ENCODE measurements at places on chromosomes 1 and 21.

GRCh38 chr1:15584489-15585363 is at the start of gene AGMAT:
AGMAT (minus strand) TSS chr1:15585051; CDS start chr1:15584967, 84 bp downstream.
- DNase-seq, result peak; percentile 76

DNA sequence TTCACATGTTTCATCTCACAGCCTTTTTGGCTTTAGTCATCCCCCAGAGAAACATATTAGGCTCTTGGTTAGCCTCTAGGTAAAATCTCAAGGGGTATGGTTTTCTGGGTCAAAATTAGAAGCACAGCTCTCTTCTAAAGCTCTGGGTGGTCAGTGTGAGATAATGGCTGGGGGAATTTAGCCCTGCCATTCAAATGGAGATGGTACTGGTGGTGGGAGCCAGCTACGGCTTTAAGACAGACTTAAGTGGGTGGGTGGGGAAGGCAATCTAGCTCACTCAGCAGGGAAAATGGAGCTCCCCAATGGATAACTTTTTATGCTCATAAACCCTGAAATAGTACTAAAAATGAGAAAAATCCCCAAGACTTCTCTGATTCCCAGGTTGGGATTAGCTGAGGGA is 5.7 kb downstream of the TEX38 start:
- no peak for DNase-seq

GRCh38 chr1:17723684-17724083 is 31.4 kb upstream of the ACTL8 start:
- DNase-seq, result no peak

- DNase-seq, result no peak
Observed at GRCh38 chr1:205008896-205009295, 34.1 kb upstream of the CNTN2 start.

- DNase-seq, result no peak
Observed at GRCh38 chr1:16172964-16173446, 17.1 kb upstream of the EPHA2 start.

- DNase-seq, result no peak
Observed at GRCh38 chr21:20507783-20508182, 490.4 kb upstream of the NCAM2 start.

DNA sequence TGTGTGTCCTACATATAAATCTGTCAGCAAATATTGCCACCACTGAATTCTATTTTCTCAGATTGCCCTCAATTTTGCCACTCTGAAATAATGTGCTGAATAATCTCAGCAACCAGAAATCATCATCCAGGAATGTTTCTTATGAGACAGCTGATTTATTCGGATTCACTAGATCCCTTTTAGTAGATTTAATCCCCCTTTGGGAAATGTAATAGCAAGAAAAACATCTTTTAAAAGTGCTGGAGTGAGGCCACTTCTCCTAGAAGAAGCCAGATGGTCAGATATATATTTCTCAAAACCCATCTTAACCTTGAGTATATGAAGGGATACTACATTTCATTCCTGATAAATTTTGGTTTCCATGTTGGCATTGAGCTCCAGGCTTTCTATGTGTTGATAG is 327.7 kb downstream of the SMYD3 start:
- DNase-seq, result no peak

DNA sequence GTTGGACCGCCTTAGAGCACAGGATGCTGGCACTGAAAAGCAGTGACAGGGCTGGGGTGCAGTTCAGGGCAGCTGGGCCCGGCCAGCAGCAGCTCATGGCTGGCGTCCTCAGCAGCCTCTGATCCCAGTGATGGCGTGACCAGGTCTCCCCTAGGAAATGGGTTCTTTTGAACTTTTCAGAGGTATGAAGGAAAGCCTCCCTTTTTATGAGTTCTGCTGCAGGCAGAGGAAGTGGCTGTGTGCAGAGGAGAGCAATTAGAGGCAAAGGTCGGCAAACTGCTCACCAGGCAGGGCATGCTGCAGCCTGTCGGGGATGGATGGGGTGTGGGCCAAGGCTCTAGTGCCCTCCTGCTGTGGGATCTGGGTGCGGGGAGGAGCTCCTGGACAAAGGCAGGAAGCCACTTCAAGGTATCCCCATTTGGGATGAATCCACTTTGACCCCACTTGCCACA is 45.6 kb upstream of the RAB4A start:
- DNase-seq, result no peak

DNA sequence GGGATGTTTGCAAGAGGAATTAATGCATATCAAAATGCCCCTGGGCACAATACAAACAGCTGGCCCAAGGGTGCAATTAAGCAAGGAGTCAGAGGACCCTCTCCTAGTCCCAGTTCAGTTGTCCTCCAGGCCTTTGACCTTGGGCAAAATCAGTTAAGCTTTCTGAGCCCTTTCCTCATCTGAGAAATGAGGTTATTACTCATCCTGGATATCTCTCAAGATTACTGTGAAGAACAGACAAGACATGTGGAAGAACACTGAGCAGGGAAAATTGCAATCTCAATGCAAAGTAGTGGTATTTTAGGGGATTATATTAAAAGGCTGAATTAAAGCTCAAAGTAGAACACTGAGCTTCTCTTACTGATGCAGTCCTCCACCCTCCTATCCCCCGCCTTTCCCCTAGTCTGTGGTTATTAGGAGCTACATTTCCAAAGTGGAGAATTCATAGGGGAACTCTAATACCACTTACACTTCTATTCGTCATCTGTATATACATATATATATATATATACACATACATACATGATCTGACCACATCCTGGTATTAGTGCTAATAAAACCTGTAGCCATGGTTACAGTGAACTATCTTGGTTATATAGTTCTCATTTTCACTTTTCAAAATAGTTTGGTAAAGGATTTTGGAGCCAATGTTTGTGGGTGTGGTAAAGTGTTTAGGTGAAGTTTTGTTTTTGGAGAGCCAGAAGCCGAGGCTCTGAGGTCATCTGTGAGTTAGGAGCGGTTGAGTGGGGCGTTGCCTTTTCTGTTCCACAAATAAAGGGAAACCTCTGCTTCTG is 18.1 kb downstream of the KIAA0040 start:
- DNase-seq, result no peak

DNA sequence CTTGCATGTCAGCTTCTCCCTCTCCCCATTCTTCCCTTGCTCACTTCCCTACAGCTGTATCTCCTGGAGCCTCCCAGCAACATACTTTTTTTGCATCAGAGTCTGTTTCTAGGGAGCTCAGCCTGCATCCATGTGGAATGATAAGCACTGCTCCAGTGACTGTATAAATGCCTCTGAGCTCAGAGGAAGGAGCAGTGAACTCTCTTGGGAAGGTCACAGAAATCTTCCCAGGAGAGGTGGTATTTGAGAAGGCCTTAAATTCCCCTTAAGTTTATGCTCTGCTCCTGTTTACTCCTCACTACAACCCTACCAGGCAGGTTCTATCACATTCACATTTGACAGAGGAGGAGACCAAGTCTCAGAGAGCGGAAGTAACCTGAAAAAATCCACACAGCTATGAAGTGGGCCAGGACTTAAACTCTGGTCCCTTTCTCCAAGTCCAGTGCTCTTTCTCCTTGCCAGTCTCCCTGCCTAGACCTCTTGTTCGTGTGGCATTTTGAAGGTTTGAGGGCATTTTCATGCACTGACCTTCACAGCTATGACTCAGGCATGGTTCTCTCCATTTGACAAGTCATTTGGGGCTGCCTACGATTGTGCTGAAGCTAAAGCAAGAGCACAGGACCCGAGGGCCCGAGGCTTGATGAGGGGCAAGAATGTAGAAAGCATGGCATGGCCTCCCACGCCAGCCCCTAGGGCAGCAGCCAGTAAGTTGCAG is 5.6 kb upstream of the UBXN10 start:
- DNase-seq, result no peak

DNA sequence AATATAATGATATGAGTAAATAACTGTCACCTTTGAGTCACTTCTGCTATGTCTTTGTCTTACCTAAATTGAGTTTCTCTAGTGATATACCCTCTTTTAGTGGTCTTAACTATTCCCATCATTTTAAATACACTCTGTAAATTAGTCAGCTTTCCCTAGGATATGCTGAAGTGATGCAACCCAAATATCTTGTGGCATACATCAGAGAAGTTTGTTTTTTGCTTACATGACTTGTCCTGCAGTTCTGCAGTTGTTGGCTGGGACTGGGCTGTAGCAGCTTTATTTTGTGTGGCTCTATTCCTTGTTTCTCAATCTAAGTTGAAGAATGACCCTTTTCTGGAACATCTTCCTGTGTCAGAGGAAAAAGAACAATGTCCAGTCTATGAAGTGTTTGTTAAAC is 76.4 kb downstream of the TTC3 start:
- no peak for DNase-seq

- DNase-seq, result no peak
Observed at GRCh38 chr1:99537886-99538617, 107.9 kb upstream of the PALMD start.

- DNase-seq, result no peak
Observed at GRCh38 chr1:52268372-52268771, 97.6 kb downstream of the CC2D1B start.

GRCh38 chr1:206905295-206906164 is 8.3 kb downstream of the IL24 start:
- peak; percentile 40 for DNase-seq

DNA sequence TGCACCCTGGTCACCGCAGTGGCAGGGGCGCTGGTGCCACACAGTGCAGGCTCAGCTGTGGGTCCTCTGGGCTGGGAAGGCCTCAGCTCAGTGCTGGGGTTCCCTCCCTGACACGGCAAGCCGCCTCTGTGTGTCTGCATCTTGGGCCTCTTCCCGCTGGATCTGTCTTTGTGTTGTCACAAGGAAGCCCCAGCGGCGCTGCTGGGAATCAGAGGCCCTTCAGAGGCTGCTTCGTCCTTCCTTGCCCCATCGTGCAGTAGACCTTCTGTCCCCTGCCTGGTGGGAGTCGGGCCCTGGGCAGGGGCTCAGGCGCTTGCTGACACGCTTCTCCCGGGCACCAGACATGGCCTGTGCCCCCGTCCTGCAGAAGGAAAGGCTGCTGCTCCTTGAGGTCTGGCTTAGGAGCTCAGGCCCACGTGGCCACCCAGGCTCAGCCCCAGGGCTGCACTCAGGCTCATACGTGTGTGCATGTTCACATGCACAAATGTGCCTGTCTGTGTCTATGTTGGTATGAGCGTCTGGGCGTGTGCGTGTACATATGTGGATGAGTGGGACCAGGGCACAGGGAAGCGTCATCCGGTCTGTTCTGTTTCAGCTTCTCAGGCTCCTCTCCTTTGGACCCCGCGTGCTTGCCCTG is 24.3 kb upstream of the DIP2A start:
- DNase-seq, result no peak

DNA sequence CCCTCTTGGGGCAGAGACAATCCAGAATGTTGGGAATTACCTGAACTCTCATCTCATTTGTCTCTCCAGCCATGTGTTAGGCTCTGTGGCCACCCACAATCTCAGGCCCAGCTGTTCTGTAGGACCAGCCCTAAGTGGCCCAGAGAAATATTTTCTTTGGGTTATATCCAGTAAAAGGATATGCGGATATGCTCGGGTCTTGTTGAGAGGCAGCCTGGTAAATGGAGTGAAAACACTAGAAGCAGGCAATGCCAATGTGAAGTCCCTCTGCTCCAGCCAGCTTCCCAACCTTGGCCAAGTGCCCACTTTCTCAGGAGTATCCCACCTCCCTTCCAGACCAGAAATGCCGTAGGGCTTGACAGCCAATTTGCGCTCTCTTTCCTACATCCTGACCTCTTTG is 192.2 kb downstream of the ST6GALNAC3 start:
- no peak for DNase-seq

DNA sequence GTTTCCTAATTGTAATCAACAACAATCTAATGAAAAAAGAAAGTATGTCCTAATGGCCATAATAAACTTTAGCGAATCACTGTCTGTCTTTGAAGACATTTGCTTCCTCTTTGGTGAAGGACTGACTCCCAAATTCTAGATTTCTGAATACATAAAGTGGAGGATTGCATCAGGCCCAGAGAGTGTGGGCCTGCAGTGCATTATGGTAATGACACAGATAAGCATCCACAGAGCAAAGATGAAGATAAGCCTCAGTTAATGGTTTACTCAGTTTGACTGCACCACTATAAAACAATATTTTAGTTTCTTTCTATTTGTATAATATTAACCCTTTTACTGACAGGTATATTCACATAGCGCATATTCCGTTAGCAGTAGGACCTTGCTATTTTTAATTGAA is 365.5 kb downstream of the KCTD3 start:
- DNase-seq, result no peak

GRCh38 chr1:48784301-48784700 is 7.6 kb upstream of the BEND5 start:
- DNase-seq, result no peak

GRCh38 chr1:66346057-66346795 is 187.7 kb upstream of the SGIP1 start:
- DNase-seq, result no peak

DNA sequence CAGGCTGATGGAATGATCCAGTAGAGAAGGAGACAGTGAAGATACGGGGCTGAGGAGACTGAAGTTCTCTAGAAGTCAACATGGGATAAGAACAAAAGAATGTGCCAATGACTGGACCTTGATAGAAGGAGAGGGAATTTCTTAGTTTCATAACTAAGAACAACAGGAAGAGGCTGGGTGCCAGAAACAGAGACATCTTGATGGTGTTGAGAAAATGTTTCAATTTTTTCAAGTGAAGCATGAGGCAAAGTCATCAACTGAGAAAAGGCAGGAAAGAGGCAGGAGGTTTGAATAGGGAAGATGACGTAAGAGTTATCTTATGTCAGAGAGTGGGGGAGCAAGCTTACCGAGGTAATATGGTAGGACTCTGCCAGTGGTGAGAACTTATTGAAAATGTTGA is 80.1 kb downstream of the SPAG17 start:
- DNase-seq, result no peak

Measured in activated T-cell treated with anti-CD3 and anti-CD28 coated beads, Interleukin-2, amount 50 U/mL, for 72 hours (primary cell).